ENCODE measurements at places on chromosomes 11 and 22.

DNA sequence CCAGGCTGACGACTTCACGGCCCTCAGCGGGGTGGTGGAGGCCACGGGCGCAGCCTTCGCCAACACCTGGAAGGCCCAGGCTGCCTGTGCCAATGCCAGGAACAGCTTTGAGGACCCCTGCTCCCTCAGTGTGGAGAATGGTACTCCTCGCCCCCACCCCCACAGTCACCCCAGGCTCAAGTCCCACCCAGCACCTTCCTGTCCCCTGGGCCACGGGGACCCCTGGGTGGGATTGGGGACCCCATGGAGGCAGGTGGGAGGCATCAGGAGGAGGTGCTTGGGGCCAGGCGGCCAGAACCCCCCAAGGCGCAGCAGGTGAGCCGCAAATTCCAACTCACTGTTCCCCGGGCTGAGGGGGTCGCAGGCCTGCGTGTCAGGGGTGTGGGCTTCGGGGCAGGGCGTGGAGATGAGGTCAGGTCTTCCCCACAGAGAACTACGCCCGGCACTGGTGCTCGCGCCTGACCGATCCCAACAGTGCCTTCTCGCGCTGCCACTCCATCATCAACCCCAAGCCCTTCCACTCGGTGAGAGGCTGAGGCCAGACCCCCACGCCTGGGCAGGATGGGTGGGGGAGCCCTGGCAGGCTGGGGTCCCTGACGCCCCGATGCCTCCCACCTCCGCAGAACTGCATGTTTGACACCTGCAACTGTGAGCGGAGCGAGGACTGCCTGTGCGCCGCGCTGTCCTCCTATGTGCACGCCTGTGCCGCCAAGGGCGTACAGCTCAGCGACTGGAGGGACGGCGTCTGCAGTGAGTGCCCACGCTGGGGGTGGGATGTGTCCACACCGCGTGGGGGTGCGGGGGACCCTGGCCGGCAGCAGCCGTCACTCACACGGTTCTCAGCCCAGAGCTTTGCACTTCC is 9.4 kb downstream of the MUC5B start:
- no peak for DNase-seq

DNA sequence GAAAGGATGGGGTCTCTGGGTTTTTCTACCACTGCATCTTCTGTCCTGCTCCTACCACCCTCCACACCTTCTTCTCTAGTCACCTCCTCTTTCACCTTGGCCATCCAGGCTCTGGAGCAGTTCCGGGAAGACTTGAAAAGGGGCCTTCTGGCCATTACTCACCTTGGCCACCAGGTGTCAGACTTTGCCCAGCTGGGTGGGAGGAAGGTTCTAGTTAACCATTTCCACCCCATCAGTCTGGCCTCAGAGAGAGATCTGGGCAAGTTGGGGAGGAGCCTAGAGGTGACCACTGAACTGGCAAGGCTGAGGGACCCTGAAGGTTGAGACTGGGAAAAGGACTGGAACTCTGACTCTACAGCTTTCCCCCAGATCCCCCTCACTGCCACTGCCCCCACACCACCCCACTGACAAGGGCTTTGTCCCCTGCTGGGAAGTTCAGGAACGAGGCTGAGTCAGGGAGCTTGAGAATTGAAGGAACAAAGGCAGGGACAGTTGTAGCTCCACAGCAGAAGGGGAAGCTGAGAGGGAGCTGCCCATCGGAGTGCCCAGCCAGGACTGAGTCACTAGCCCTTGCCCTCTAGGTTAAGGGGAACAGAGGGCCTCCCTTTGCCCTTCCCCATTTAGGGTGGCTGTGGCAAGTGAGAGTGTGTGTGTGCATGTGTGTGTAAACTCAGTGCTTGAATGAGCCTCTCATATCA is 3.7 kb upstream of the POLD4 start:
- no peak for DNase-seq

- DNase-seq = no peak
Measured at GRCh38 chr11:61080986-61081590, 21.2 kb upstream of the CD5 start.

- no peak for DNase-seq
Measured at GRCh38 chr22:25702040-25702439, 39.9 kb upstream of the MYO18B start.

DNA sequence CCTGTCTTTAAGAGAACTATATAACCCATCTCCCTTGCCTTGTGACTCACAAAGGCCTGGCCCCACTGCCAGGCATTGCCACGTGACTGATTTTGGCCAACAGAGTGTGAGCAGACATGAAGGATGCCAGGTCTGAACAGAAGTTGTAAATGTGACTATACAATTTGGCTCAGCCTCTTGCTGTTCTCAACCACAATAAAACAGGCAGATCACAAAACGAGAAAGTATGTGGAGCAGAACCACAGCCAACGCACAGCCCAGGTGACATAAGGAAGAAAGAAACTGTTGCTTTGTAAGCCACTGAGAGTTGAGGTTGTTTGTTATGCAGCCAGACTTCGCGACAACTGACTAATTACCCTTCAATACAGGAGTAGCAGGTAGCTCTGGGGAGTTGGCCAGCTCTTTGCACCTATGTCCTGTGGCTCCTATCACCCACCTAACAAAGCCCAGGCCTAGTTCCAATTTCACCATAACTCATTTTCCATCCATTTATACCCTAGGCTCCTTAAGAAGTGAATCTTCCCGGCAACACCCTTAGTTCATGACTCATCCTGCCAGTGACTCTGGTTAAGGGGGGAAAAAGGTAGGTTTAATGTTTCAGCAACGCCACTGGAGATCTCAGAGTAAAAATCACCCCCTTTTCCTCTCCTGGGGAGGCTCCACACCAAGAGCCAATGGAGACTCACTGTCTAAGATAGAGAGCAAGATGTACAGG is 53.7 kb downstream of the GALNT18 start:
- no peak for DNase-seq

DNA sequence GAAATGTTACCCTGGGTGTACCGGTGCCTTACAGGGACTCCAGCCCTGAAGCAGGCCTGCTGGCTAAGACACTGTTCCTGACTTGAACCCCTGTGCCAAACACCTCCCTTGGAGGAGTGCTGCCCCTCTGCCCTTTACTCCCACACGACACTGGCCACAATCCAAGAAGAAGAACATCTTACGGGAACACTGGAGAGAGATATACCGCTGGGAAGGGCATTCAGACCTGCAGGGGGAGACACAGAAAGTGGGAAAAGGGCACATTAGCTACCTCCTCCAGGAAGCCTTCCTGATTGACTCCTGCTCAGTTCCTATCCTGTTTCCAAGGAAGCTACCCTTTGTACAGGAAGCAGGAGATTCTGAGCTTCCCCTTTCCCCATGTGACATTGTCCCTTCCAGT is 18.7 kb downstream of the TMPRSS13 start:
- DNase-seq = no peak

- DNase-seq = no peak
Measured at GRCh38 chr22:33095661-33096060, 37.5 kb upstream of the SYN3 start.

GRCh38 chr11:110797453-110797852 is 85.2 kb upstream of the ARHGAP20 start:
- no peak for DNase-seq

- DNase-seq = no peak
Measured at GRCh38 chr11:57499413-57499982, 16.0 kb downstream of the SLC43A1 start.

GRCh38 chr11:69870766-69871165 is 51.5 kb upstream of the FGF3 start:
- DNase-seq = no peak
